Naive thymus-derived CD8-positive, alpha-beta T cell (primary cell): ENCODE measurements at places on chromosomes 5 and 9. TPM values are rescaled to one million over a fixed set of nuclear protein-coding genes. Genes with fewer than 3 reads are reported as not detected.

DNA sequence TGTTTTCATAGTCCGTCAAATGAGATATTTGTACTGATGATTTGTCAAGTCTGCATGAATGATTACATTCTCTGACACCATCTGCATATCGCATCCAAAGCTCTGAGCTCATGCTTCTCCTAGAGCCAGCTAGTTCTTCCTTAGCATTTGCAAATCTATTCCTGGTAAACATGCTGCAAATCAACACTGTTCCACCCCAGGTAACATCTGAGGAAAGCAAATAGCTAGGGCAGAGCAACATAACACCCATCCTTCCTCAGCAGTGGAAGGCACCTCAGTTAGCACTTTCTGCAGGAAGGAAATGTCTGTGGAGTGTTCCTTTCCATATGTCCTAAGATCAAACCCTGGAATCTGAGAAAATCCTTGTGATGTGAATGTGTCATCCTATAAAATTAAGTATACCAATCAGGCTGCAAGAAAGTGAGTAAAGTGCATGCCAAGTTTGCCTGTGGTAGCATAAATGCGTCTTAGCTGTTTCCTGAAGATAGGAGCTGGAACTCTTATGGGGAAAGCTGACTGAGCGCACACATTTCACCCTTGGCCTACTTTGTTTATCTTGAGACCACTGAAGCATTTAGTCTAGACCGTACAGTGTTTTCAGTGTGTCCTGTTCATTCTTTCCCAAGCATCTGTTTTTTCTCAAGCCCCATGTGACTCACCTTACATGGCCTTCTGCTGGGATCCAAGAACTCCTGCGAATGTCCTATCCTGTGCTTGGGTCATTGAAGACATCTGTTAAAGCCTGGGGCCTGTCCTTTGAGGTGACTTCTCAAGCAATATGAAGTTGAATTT lies 50.9 kb upstream of the STARD4 start:
- H3K4me1 ChIP-seq, result no peaks in the 10 kb centered on the region
- no peaks in the 10 kb centered on the region for H3K27me3 ChIP-seq
- no peak for DNase-seq
- H3K27ac ChIP-seq, result no peak overlapping the region

GRCh38 chr5:139808481-139809330 lies 13.1 kb downstream of the PSD2 start:
- H3K4me3 ChIP-seq, result no peak overlapping the region
- DNase-seq, result no peak
- peaks cover 21% of the 10 kb centered on the region for H3K27me3 ChIP-seq
- no peaks in the 10 kb centered on the region for H3K36me3 ChIP-seq

DNA sequence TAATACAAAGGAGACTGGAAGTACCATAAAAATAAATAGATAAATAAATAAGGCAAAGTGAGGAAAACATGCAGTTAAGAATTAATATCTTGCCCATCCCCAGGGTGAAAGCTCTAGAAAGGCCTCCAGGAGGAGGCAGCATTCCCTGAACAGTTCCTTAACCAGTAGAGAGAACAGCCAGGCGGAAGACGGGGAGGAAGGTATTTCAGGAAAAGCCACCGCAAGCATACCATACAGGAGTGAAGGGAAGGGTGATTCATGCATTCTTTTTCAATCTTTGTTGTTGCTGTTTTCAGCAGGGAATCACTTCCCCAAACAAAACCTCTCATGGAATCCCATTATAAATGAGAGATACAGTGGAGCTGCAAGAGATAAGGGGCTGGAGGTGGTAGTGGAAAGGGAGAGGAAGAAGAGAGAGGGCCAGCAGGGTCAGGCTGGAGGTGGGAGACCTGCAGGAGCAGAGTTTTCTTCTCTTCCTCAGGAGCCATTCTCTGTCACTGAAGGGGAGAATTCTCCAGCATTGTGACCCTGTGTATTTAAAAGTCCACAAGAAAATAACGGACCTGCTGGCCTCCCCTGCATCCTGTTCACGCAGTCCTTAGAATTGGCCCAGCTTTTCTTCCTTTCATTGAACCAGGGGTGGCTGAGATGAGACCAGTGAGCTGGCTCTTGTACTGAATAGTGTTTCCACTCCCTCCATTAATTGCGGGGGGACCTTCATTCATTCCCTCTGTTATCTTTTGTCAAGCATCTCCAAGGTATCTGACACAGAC lies 255.9 kb downstream of the FAM114A2 start:
- DNase-seq, result no peak
- peaks cover 10% of the 10 kb centered on the region for H3K27me3 ChIP-seq
- H3K36me3 ChIP-seq, result no peaks in the 10 kb centered on the region
- no peaks in the 10 kb centered on the region for H3K4me1 ChIP-seq
- H3K4me3 ChIP-seq, result no peak overlapping the region

DNA sequence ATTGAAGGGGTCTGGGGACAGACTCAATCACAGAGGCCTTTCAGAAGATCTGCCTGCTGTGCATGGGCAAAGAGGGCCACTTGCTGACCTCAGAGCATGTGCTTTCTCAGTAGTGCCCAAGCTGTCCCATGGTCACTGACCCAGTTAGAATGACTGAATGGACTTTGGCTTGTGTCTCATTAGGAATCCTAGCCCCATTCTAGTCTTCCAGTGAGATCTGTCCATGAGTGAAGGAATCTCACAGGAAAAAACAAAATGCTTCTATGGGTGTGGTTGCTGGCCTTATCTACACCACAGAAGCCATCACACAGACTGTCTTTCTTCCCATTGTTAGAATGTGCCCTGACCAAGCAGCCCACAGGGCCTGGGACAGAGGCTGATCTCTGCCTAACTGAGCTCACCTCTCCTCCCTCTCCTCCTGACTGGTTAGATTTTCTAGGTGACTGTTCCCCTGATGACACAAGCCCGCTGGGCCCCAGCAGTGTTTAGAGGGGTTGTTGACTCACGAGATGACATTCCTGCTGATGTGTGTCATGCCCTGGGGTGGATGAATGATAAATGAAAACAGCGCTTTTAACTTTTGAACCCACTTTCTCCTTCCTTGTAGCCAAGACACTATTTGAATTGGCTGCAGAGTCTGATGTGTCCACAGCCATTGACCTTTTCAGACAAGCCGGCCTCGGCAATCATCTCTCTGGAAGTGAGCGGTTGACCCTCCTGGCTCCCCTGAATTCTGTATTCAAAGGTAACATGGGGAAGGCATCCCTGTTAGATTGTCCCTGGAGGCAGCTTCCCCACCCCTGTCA lies 24.8 kb downstream of the TGFBI start:
- no peak overlapping the region for H3K4me3 ChIP-seq
- H3K36me3 ChIP-seq, result no peaks in the 10 kb centered on the region
- no peak overlapping the region for H3K27ac ChIP-seq
- peaks cover 7% of the 10 kb centered on the region for H3K27me3 ChIP-seq
- H3K4me1 ChIP-seq, result no peaks in the 10 kb centered on the region

DNA sequence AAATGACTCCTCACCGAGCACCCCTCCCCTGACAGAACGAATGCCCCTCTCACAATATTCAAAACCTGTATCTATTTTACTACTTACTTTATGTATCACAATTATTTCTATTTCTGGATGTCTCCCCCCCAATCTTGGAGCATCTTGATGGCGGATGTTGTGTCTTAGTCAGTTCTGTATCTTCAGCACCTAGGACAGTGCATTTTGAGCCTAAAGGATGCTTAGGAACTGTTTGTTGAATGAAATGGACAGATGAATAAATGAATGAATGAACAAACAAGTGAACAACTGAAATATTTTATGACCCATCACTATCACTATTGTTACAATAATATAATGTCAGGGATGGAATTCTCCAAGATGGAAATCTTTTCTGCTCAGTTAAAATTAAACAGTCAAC lies 295.7 kb downstream of the DNAH5 start:
- no peaks in the 10 kb centered on the region for H3K36me3 ChIP-seq
- DNase-seq, result no peak
- no peak overlapping the region for H3K27ac ChIP-seq
- H3K4me1 ChIP-seq, result no peaks in the 10 kb centered on the region

DNA sequence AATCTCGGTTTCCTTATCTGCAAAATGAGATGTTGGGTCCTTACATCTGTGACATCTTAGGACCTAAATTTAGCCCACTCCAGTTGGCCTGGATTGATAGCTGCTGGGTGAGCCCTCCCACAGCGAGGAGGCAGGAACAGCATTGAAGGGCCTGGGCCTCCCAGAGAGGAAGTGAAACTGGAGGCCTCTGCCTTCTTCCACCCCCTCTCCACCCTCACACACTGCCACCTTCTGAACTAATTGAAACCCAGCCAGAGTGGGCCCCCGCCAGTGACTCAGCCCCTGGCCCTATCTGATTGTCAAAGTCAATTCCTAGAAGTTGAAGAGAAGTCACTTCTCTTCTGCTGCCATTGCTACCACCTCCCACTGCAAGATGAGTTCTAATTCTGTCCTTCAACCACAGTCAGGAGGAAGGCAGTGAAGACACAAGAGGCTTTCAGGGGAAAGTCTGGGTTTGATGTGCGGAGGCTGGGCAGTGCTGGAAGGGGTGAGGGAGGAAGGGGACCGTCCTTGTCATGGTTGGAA lies 55.2 kb upstream of the NEK6 start:
- DNase-seq, result no peak
- H3K27me3 ChIP-seq, result no peaks in the 10 kb centered on the region
- peaks cover 18% of the 10 kb centered on the region for H3K4me1 ChIP-seq
- peak overlapping the region; percentile 55 for H3K4me3 ChIP-seq
- H3K27ac ChIP-seq, result no peak overlapping the region
- H3K36me3 ChIP-seq, result no peaks in the 10 kb centered on the region

DNA sequence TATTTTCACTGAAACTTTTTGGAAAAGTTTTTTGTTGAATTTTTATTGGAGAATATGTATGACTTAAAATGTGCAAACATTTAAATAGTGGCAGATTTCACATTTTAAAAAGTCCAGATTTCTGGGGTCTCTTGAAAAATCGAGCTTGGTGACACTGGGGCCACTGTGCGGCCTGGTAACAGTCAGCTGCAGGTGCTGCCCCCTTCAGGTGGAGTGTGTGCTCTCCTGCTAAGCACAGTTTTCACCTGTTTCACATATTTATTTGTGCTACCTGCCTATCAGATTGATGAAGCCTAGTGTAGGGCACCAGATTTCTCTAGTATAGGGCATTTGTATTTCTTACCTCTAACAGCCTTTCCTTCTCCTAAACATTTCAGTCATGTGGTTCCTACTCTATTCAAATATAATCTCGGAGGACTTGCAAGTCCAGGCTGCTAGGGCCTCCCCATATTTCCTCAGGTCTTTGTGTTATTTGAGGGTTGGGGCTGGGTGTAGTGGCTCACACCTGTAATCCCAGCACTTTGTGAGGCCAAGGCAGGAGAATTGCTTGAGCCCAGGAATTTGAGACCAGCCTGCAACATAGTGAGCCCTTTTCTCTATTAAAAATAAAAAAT lies 95.8 kb upstream of the KLF9 start:
- no peaks in the 10 kb centered on the region for H3K36me3 ChIP-seq
- H3K27me3 ChIP-seq, result no peaks in the 10 kb centered on the region
- H3K27ac ChIP-seq, result no peak overlapping the region
- no peak for DNase-seq
- no peak overlapping the region for H3K4me3 ChIP-seq

DNA sequence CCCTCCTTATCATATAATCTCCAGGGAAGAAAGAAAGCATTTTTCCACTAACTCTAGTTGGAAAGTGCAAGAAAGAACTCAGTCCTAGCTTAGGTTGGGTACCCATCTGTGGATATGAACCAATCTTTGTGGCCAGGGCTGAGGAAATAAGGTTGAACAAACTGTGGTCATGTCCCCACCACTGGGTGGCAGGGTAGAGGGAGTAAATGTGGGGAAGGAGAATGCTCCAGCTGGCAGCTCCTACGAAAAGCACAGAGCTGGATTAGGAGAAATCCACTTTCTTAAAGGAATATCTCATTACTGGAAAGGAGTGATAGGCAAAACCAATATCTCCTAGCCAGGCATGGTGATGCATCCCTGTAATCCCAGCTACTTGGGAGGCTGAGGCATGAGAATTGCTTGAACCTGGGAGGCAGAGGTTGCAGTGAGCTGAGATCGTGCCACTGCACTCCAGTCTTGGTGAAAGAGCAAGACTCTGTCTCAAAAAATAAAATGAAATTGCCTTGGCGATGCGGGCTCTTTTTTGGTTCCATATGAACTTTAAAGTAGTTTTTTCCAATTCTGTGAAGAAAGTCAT lies 175.1 kb downstream of the CCDC192 start:
- no peaks in the 10 kb centered on the region for H3K4me1 ChIP-seq
- H3K4me3 ChIP-seq, result no peak overlapping the region
- no peak overlapping the region for H3K27ac ChIP-seq
- H3K27me3 ChIP-seq, result no peaks in the 10 kb centered on the region

DNA sequence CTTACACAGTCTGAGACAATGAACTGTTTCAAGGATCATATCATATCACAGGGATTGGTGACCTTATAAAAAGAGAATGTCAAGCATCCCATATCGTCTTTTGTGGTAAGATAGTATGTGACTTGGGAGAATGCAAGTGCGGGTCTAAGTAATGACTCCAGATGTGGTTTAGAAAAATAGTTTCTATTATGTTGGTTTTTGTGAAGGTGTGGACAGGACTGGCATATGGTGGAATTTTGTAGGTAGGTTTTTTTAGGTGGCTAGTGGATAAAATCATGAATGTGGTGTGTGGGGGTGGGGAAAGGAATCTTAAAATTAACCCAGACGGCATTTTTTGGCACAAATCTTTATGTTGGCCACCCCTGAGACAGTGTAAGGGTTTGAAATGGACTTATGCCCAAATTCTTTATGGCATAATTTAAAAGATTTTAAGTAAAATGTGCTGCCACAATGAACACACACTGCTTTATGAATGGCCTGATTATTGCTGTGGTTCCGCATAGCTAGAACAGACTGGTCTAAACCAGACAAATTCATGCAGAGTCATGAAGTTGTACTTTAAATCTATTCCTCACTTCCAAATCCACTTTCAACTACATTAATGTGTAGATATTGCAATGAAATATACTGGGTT lies 204.8 kb upstream of the HAPLN1 start:
- H3K27me3 ChIP-seq, result peaks cover 2% of the 10 kb centered on the region
- no peaks in the 10 kb centered on the region for H3K36me3 ChIP-seq
- no peak overlapping the region for H3K4me3 ChIP-seq
- H3K4me1 ChIP-seq, result no peaks in the 10 kb centered on the region
- no peak overlapping the region for H3K27ac ChIP-seq

DNA sequence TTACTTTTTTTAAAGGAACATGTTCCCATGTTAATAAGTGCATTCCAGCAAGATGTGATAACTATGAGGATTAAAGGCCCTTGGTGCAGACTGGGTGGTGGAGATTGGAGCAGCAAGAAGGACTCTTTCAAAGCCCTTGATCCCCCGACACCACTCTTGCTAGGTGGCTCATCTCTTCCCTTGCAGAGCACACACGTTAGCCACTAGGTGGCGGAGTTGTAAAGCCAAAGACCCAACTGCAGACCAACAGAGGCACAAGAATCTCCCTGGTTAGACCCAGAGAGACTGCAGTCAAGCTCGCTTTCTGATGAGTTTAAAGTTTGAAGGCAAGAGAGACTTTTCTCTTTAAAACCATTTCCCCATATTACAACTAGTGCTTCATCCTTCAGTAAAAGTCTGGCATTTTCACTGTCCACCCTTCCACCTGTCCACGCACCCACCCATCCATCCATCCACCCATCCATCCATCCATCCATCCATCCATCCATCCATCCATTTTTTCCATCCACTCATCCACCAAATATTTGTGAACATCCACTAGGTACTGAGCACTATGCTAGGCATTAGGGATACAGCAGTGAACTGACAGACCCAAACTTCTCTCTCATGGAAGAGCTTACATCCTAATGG lies 226.9 kb downstream of the MSX2 start:
- no peaks in the 10 kb centered on the region for H3K4me1 ChIP-seq
- peaks cover 26% of the 10 kb centered on the region for H3K27me3 ChIP-seq
- no peak overlapping the region for H3K4me3 ChIP-seq
- no peak overlapping the region for H3K27ac ChIP-seq

FKTN gene
- total RNA-seq, result 12.9 TPM

ATG12 gene
- 80.0 TPM for total RNA-seq

TBC1D2 gene
- 6.3 TPM for total RNA-seq

THBS4 gene
- total RNA-seq, result not detected

OR1J1 gene
- not detected for total RNA-seq

HTR1A gene
- total RNA-seq, result not detected

SELENOP gene
- 2.5 TPM for total RNA-seq

LAMC3 gene
- 7.2 TPM for total RNA-seq

MAMDC2 gene
- total RNA-seq, result not detected

KCNV2 gene
- not detected for total RNA-seq
